Right cardiac atrium (tissue), 5 donors: ENCODE measurements at places on chromosomes 5 and 9. TPM values are rescaled to one million over a fixed set of nuclear protein-coding genes. Genes with fewer than 3 reads are reported as not detected.

Gene SLC2A8
- polyA plus RNA-seq = 15.4 TPM

Gene FOXD4L4
- 0.05 TPM for polyA plus RNA-seq

Gene KIAA0825
- polyA plus RNA-seq = 0.43 TPM

Gene FOXD4L6
- not detected for polyA plus RNA-seq

Gene RGS7BP
- polyA plus RNA-seq = 1.0 TPM

Gene DTWD2
- polyA plus RNA-seq = 6.1 TPM

DNA sequence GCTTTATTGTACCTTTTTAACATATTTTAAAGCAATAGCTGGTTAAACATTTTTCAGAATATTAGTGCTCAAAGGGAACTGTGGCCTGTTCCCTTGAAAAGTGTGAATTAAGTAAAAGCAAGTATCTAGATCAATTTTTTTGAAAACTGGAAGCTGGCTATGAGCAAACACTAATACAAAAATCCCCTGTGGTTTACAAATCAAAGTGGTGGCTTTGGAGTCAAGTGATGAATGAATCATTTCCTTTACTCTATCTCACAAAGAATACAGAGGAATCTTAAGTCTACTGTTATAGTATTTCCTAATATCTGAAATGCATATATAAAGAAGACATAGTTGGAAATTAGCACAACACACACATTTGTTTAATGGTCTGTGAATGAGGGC is 212.4 kb upstream of the C9orf72 start:
- DNase-seq = no peak

DNA sequence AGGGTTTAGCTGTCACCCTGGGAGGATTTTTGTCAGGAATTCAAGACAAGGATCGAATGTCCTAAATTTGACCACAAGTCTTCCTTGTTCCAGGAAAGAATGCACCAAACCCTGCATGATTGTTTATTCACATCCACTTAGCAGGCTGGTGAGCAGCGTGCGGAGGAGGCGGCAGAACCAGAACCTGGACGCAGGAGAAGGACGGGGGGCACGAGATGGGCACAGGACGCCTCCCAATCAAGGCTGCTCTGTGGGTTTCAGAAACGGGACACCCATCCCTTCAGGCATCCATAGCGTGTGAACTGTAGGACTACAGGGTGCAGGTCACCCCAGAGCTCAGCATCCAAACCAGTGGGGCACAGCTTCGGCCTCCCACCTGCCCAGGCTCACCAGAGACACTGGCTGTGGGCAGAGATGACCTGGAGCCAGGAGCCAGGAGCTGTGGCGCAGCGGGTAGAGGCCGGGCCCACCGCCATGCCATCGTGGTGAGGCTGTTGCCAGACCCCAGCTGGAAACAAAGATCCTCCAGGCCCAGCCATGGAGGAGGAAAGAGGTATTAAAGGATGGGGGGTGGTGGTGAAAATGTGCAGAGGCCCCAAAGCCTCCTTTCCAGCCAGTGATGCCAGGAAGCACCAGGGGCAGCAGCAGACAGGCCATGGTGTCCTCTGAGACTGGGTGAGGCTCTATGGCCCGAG is 32.3 kb upstream of the ADAMTS2 start:
- no peak for DNase-seq

DNA sequence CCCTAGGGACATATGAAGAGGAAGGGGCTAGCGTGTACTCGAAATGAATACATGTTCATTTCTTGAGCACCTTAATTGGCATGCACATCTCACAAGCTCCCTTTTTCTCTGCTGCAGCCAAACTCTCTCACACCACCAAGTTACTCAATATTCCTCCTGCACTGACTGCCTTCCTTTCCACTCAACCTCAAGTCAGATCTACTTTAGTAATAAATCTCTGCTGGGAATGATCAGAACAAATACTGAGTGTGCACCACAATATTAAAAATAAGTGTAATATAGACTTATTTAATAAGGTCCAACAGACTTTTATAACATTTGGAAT is 995.8 kb upstream of the WWC1 start:
- no peak for DNase-seq

GRCh38 chr9:21931428-21931827 is 62.8 kb downstream of the CDKN2A start:
- DNase-seq = no peak

- no peak for DNase-seq
These were observed 595.7 kb downstream of the EFNA5 start for GRCh38 chr5:107074996-107075395.

- DNase-seq = no peak
These were observed 709 bp downstream of the UAP1L1 start for GRCh38 chr9:137077758-137078693.

DNA sequence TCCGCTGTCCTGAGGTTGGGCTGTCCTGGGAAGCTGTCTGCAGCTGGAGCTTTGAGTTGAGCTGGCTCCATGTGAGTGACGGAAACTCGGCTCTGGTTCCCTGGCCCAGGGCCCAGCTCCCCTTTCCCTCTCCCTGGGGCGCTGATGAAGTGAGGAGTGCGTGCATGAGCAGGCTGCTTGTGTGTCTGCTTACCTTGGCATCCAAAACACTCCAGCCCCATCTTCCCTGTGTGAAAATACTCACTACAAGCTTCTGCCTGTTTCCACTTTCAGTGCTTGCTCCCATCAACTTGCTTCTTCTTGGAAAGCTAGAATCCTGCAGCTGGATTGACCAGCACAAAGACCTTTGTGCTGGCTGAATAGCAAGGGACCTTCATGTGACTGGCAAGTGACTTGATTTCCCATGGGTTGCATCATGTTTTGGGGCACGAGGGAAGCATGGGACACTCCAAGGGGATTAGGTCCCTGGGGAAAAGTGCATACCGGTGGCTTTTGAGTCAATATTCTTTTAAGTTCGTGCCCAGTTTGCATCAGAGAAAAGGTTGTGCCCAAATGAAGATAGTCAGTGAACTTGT is 198.1 kb downstream of the GADD45G start:
- DNase-seq = peak; percentile 80

GRCh38 chr5:119070578-119070827 is 384 bp upstream of the DMXL1 start:
- peak; percentile 95 for DNase-seq

- DNase-seq = no peak
These were observed 88.7 kb downstream of the CFAP90 start for GRCh38 chr5:7762267-7762666.

- DNase-seq = no peak
These were observed 109.0 kb downstream of the CYLC2 start for GRCh38 chr9:103104101-103104500.

DNA sequence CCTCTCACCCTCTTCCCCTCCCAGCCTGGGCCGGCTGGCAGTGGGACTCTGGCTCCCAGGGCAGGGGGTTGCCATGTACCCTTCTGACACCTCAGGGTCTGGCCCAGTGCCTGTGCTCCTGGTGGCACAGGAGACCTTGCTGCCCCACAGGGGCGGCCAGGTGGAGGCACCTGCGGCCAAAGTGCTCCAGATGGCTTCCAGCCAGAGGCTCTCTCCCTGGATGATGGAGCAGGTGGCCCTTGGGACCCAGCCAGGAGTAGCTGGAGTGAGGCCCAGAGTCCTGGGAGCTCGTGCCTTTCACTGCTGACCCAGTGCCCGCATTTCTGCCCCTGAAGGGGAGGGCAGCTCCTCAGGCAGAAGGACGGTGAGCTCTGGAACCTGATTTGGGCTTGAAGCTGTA is 87.3 kb downstream of the NTNG2 start:
- no peak for DNase-seq

- no peak for DNase-seq
These were observed 178.3 kb downstream of the DNAH5 start for GRCh38 chr5:13766236-13766635.

GRCh38 chr9:105282870-105283621 is 38.6 kb downstream of the SLC44A1 start:
- no peak for DNase-seq

- DNase-seq = no peak
These were observed 59.8 kb downstream of the MARCHF11 start for GRCh38 chr5:16119790-16120189.

DNA sequence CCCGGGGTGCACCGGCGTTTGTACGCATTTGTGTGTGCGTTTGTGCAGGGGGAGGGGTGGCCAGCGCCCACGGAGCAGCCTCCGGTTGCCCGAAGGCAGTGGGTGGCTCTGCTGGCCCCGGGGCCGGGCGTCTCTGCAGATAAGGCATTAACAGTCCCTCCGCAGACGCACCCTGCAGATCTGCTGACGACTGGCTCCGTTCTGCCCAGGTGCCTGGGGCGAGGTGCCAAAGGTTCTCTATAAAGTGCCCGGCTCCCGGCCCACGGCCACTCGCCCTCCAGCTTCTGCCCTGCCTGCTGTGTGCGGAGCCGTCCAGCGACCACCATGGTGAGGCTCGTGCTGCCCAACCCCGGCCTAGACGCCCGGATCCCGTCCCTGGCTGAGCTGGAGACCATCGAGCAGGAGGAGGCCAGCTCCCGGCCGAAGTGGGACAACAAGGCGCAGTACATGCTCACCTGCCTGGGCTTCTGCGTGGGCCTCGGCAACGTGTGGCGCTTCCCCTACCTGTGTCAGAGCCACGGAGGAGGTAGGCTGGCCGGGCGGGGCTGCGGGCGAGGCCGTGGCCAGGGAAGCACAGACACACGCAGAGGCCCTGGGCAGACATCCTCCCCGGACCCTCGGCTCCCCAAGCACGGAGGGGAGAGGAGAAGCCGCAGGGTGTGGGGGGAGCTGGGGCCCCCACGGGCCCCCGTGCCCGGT is at the start of gene SLC6A19:
Gene SLC6A19 (plus strand): TSS at position 269 of the 699 bp plus-strand sequence. CDS start 56 bp downstream, at position 325.
- DNase-seq = peak; percentile 10

- DNase-seq = no peak
These were observed 221.7 kb downstream of the PCSK5 start for GRCh38 chr9:76112151-76112550.

- DNase-seq = no peak
These were observed 328.9 kb downstream of the NR2F1-AS1 start for GRCh38 chr5:93252165-93252564.

- DNase-seq = no peak
These were observed 170.1 kb upstream of the PITX1 start for GRCh38 chr5:135204151-135204600.

GRCh38 chr9:114588210-114588609 is 641 bp downstream of the ATP6V1G1 start:
- no peak for DNase-seq

DNA sequence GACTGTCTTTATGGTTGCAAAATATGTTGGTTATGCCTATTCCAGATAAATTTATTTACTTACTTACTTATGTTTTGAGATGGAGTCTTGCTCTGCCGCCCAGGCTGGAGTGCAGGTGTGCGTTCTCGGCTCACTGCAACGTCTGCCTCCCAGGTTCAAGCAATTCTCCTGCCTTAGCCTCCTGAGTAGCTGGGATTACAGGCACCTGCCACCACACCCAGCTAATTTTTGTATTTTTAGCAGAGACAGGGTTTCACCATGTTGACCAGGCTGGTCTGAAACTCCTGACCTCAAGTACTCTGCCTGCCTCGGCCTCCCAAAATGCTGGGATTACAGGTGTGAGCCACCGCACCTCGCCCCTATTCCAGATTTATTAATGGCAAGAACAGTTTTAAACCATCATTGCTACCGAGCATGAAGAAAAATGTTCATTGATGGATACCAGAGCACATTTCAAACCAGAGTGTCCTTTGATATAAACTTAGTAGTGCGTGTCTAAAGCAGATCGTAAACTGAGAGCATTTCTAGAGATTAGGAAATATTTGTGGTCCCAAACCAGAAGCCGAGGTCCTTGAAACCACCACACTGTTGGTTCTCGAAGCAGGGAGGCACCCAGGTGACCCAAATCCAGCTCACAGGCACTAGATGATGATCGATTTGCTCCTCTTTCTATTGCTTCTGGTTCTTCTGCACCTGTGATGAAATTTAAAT is 85.2 kb downstream of the GRAMD2B start:
- no peak for DNase-seq

DNA sequence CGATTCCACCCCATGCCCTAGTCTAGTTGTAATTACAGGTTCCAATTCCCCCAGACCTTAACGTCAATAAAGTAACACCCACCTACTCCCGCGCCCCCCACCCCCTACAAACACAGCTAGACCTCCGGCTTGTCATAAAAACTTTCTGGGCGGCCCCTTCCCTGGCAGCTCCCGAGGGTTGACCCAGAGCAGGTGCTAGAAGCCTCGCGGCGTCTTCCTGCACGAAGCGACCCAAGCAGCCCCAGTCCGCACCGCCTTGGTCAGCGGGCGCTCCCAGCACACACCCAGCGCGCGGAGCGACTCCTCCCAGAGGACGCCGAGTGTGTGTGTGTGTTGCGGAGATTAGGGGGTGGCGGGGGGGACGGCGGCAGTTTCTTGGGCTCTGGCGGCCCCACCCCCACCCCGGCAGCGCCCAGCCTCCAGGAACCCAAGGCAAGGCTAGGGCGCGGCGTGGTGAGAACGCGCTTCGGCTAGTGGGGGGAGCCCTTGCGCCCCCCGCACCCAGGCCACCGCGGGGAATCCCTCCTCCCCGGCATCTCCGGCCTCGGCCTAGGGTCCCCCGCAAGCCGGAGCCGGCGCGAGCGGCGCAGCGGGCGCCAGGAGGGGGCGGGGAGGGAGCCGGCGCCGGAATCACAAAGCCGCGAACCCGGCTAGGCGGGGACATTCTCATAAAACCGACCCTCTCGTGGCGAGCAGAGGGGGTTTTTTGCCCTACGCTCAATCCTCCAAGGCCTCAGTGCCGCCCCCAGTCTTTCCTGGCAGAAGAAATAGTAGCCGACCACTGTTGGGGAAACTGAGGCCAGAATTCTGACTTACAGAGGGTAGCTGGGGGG is 2.2 kb downstream of the PCDH1 start:
- DNase-seq = peak; percentile 79

GRCh38 chr9:128635266-128636023 is 21.2 kb downstream of the DYNC2I2 start:
- peak; percentile 96 for DNase-seq

GRCh38 chr5:10513501-10514442 is 50.1 kb upstream of the ANKRD33B start:
- no peak for DNase-seq

DNA sequence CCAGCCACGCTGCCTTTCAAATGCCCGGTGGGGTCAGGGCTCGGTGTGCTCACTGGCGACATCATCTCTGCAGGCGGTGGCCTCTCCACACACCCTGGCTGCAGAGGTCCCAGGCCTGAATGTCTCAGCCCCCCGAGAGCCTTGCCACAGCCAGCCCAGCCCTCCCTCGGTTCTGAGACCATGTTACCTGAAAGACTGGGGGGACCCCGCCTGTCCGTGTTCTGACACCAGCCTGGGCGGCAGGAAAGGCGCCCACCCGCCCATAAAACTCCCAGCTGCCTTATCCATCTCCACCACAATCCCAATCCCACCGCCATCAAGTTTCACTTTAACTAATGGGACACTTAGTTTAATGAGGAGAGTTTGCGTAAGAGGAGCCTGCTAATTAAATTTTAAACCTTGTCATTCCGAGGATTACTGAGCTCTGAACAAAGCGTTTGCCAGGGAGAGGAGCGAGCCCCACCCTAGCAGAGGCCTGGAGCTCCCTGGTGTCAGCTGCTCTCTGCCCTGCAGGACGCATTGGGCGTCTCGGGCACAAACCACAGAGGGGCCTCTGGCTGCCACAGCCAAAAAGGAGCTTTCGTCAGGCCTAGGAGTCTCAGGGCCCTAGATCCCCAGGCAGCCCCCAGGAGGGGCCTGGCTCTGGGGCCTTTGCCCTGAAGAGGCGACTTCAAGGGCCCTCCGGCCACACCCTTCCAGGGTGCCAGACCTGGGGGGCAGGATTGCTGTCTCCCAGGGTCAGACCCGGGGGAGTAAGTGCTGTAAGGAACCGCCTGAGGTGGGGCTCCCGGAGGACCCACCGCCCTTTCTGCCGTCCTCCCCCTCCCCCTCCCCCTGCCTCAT is 15.3 kb downstream of the LHX3 start:
- no peak for DNase-seq

- no peak for DNase-seq
These were observed 46.2 kb downstream of the TLR4 start for GRCh38 chr9:117750401-117750800.
